ENCODE measurements at places on chromosomes 6 and 20. TPM values are rescaled to one million over a fixed set of nuclear protein-coding genes. Genes with fewer than 3 reads are reported as not detected.

Gene MYBL2
- not detected for total RNA-seq

Gene NKX2-2
- total RNA-seq, result not detected

Gene RAD21L1
- total RNA-seq, result not detected

Gene ZNF831
- total RNA-seq, result 0.53 TPM

Gene MRAP2
- total RNA-seq, result 47.3 TPM

Gene OSBPL2
- 25.0 TPM for total RNA-seq

Gene MAFB
- total RNA-seq, result 84.6 TPM

Gene C6orf141
- not detected for total RNA-seq

Gene SLC17A9
- 30.0 TPM for total RNA-seq

- no peak overlapping the region for H3K27ac ChIP-seq
- H3K4me1 ChIP-seq, result peaks cover 4% of the 10 kb centered on the region
- H3K4me3 ChIP-seq, result no peak overlapping the region
- no peak for DNase-seq
Observed at GRCh38 chr6:54621285-54621684, 225.3 kb upstream of the FAM83B start.

- H3K4me3 ChIP-seq, result peak overlapping the region; percentile 78
- H3K36me3 ChIP-seq, result peaks cover 13% of the 10 kb centered on the region
- DNase-seq, result peak; percentile 80
- peaks cover 6% of the 10 kb centered on the region for H3K4me1 ChIP-seq
Observed at GRCh38 chr20:34709831-34710567, 5.9 kb downstream of the TP53INP2 start.

DNA sequence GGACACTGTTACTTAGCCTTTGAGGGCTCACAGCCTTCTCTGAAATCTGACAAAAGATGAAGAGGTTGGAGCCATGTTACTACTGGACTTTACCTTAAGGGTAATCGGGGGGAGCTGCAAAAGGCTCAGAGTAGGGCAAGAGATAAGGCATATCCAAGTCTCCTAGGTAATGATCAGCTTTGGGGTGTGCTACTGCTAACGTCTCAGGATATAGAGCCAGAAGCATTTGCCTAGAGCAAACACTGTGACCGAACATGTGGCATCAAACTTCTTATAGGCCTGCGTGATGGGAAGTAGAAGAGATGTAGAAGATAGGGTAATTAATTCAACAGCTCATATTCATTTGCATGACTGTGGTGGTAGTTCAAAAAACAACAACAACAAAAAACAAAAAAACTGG is 11.1 kb downstream of the UBE2V1 start:
- H3K27ac ChIP-seq, result no peak overlapping the region
- H3K36me3 ChIP-seq, result peaks cover 4% of the 10 kb centered on the region
- H3K27me3 ChIP-seq, result no peaks in the 10 kb centered on the region
- no peak overlapping the region for H3K4me3 ChIP-seq

DNA sequence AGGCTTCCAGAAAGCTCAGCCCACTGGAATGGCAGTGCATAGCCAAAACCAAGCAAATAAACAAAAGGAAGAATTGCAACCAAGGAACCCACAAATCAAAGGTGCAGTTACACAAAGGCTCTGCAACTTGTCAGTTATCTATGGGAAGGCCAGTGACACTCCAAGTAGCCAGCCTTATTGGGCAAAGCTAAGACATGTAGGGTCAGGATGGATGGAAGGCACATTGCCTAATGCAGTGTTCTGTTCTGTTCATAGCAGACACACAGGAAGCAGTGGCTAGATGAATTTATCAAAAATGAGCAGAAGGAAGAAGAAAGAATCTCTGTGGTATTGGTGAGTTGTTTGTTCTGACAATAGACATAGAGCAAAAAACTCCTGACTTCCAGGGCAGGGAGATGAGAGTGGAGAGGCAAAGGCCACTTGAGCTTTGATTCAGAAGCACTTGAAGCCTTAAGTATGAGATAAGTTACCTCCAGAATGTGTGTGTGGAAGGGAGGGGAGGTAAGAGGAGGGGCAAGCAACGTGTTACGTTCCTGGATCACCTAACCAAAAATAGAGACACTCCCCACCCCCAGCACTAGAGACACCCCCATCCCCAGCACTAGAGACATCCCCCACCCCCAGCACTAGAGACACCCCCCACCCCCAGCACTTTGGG is 57.9 kb upstream of the AKAP12 start:
- H3K4me3 ChIP-seq, result no peak overlapping the region
- H3K27me3 ChIP-seq, result no peaks in the 10 kb centered on the region
- no peaks in the 10 kb centered on the region for H3K36me3 ChIP-seq
- no peaks in the 10 kb centered on the region for H3K4me1 ChIP-seq
- DNase-seq, result no peak
- no peak overlapping the region for H3K27ac ChIP-seq

DNA sequence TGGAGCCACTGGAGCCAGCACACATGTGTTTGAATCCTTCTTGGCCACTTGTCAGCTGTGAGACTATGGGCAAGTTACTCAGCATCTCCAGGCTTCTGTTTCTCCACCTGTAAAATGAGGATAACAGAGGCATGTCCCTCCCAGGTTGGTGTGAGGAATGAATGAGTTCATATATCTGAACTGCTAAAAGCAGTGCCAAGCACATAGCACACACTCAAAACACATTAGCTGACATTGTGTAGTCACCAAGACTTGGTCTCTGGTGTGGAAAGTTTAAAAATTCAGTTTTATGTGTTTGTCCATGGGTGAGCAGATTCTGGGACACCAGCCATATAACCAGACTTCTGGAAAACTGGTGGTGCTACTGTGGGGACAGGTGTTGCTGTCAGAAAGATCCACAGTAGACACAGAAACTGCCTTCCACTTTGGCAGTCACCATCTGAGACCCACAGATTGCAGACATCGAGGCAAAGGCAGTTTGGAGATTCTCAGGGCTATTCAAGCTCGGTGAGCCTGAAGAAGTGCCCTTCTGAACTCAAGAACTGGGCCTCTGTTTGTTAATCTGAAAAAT is 115.8 kb downstream of the MRPL14 start:
- H3K4me3 ChIP-seq, result no peak overlapping the region
- H3K36me3 ChIP-seq, result no peaks in the 10 kb centered on the region
- H3K27ac ChIP-seq, result no peak overlapping the region
- H3K27me3 ChIP-seq, result no peaks in the 10 kb centered on the region

DNA sequence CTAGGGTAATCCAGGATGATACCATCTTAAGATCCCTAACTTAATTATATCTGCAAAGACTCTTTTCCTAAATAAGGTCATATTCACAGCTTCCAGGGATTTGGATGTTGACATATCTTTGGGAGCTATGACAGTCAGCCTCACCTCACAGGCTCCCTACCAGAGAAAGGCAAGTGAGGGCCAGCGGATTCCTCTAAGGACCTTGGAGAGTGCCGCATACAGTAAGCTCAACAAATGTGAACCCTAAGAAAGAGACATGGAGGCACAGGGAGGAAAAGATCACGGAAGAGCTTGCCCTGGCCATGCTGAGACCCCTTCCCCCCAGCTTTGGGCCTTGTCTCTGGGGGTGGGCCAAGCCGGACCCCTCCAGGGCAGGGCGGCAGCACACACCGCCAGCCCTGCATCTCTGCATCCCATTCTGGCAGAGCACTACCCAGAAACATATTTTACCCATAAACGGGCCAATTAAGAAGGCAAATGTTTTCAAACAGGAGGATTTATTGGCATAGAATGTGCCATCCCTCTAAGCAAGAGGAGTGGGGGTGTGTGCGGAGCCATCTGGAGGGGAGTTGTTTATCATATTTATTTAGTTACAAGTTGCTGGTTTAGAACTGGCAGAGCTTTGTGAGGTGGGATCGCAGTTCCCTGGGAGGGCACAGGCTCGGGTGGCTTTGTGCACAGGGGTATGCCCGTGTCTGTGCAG is 55.4 kb downstream of the CHMP4B start:
- no peak overlapping the region for H3K27ac ChIP-seq
- no peak for DNase-seq
- H3K36me3 ChIP-seq, result no peaks in the 10 kb centered on the region
- no peaks in the 10 kb centered on the region for H3K27me3 ChIP-seq

DNA sequence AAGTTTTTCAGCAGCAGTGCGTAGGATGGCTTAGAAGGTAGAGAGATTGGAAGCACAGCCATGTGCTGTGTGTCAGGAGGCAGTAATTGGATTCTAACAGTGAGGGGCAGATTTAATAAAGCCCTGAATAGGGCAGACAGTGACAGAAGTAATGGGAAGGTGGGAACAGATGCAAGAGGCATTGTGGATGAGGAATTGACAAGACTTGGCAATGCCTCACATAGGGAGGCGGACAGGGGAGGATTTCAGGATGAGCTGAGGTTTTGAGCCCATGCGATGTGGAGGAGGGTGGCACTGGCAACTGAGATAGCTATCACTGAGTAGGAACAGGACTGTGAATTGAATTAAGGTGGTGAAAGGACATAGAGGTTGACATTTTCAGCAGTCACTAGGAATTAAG is 262.2 kb upstream of the FLRT3 start:
- DNase-seq, result no peak
- H3K27me3 ChIP-seq, result no peaks in the 10 kb centered on the region
- no peaks in the 10 kb centered on the region for H3K4me1 ChIP-seq
- no peaks in the 10 kb centered on the region for H3K36me3 ChIP-seq

GRCh38 chr20:32139947-32140346 is 30.4 kb downstream of the TM9SF4 start:
- no peak overlapping the region for H3K27ac ChIP-seq
- no peak for DNase-seq
- peaks cover 87% of the 10 kb centered on the region for H3K36me3 ChIP-seq
- no peak overlapping the region for H3K4me3 ChIP-seq
- H3K27me3 ChIP-seq, result no peaks in the 10 kb centered on the region

GRCh38 chr20:10217721-10218410 is 764 bp upstream of the SNAP25 start:
- H3K27ac ChIP-seq, result peak overlapping the region; percentile 93
- no peaks in the 10 kb centered on the region for H3K27me3 ChIP-seq
- peak overlapping the region; percentile 72 for H3K4me3 ChIP-seq
- peak; percentile 40 for DNase-seq
- no peaks in the 10 kb centered on the region for H3K4me1 ChIP-seq
- H3K36me3 ChIP-seq, result no peaks in the 10 kb centered on the region

DNA sequence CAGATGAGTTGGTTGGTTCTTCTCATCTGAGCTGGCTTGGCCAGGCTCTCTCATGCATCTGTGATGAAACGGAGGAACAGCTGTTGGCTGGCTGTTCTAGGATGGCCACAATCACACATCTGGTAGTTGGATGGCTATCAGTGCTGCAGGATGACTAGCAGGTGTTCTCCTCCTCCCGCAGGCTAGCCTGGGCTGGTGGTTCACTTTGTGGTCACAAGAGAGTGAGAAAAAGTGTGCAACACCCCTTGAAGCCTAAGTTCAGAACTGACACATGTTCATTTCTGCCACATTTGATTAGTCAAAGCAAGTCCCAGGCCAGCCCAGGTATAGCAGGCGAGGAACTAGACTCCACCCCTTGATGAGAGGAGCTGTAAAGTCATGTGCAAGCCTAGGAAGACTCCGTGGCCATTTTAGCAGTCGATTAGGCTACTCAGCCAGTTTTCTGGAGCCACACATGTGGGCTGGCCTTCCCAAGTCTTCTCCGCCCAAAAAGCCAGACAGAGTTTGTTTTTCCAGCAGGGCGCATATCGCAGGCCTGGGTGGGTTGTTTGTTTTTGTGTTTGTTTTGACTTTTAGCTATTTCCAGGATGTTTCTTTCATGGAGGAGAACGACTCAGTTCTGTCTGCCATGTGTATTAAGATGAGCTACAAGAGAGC is 120.8 kb downstream of the ISM1 start:
- H3K4me1 ChIP-seq, result no peaks in the 10 kb centered on the region
- H3K27ac ChIP-seq, result no peak overlapping the region
- DNase-seq, result no peak
- no peaks in the 10 kb centered on the region for H3K27me3 ChIP-seq

DNA sequence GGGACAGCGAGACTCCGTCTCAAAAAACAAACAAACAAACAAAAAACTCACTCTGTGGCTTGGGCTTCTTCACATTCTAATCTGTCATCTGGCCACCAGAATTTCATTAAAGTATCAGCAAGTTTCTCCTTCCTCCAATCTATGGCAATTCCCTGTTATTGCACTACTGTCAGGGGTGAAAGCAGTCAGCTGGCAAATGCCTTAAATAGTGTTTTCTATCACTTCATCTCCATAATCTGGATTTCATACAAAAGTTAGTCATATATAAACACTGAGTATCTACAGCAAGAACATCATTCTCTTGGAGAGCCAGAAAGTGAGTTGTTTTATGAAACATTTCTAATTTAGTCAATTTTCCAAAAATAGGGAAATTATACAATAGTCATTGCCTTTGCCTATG is 56.1 kb downstream of the PHACTR3 start:
- no peaks in the 10 kb centered on the region for H3K27me3 ChIP-seq
- H3K4me3 ChIP-seq, result no peak overlapping the region
- no peaks in the 10 kb centered on the region for H3K4me1 ChIP-seq
- H3K36me3 ChIP-seq, result no peaks in the 10 kb centered on the region
- DNase-seq, result no peak

GRCh38 chr6:68633281-68633971 is 1.7 kb upstream of the ADGRB3 start:
- H3K36me3 ChIP-seq, result no peaks in the 10 kb centered on the region
- H3K4me1 ChIP-seq, result no peaks in the 10 kb centered on the region
- no peak for DNase-seq
- peak overlapping the region; percentile 82 for H3K4me3 ChIP-seq
- H3K27me3 ChIP-seq, result no peaks in the 10 kb centered on the region

GRCh38 chr6:54718541-54719023 is 128.0 kb upstream of the FAM83B start:
- H3K27ac ChIP-seq, result no peak overlapping the region
- no peaks in the 10 kb centered on the region for H3K36me3 ChIP-seq
- no peaks in the 10 kb centered on the region for H3K4me1 ChIP-seq
- H3K27me3 ChIP-seq, result no peaks in the 10 kb centered on the region
- no peak for DNase-seq
- no peak overlapping the region for H3K4me3 ChIP-seq

DNA sequence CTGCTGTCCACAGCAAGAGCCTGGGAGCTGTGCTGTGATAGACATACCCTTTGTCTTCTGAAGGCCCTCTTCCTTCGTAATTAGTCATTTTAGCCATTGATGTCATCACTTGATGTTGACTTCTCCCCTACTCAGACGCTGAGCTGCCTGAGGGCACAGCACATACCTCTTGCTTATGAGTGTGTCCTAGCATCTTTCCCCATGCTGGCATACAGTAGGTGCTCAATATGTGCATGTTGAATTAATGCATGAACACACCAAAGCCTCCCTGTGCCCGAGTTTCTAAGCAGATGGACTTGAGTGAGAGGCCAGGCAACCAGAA is 35.8 kb upstream of the FAM83D start:
- H3K27ac ChIP-seq, result no peak overlapping the region
- H3K4me1 ChIP-seq, result peaks cover 2% of the 10 kb centered on the region
- H3K4me3 ChIP-seq, result no peak overlapping the region
- H3K36me3 ChIP-seq, result no peaks in the 10 kb centered on the region
- H3K27me3 ChIP-seq, result no peaks in the 10 kb centered on the region

- DNase-seq, result no peak
- H3K27me3 ChIP-seq, result no peaks in the 10 kb centered on the region
- no peaks in the 10 kb centered on the region for H3K4me1 ChIP-seq
- H3K36me3 ChIP-seq, result no peaks in the 10 kb centered on the region
- H3K27ac ChIP-seq, result no peak overlapping the region
Observed at GRCh38 chr20:49387581-49387939, 94.9 kb downstream of the KCNB1 start.

GRCh38 chr20:21027569-21027968 is 78.6 kb downstream of the LINC00237 start:
- no peak for DNase-seq
- H3K36me3 ChIP-seq, result no peaks in the 10 kb centered on the region
- no peak overlapping the region for H3K4me3 ChIP-seq
- no peak overlapping the region for H3K27ac ChIP-seq
- no peaks in the 10 kb centered on the region for H3K27me3 ChIP-seq
- no peaks in the 10 kb centered on the region for H3K4me1 ChIP-seq

GRCh38 chr20:50561379-50562078 is 51.3 kb downstream of the PTPN1 start:
- no peaks in the 10 kb centered on the region for H3K27me3 ChIP-seq
- peaks cover 15% of the 10 kb centered on the region for H3K36me3 ChIP-seq
- H3K4me3 ChIP-seq, result peak overlapping the region; percentile 31
- peak overlapping the region; percentile 74 for H3K27ac ChIP-seq
- DNase-seq, result no peak
- H3K4me1 ChIP-seq, result peaks cover 10% of the 10 kb centered on the region

All from ascending aorta (tissue), 2 donors.